Activated gamma-delta T cell (primary cell): ENCODE measurements at places on chromosomes 3 and 15.

- no peak for DNase-seq
These were observed 80.9 kb downstream of the DUT start for GRCh38 chr15:48411971-48412591.

DNA sequence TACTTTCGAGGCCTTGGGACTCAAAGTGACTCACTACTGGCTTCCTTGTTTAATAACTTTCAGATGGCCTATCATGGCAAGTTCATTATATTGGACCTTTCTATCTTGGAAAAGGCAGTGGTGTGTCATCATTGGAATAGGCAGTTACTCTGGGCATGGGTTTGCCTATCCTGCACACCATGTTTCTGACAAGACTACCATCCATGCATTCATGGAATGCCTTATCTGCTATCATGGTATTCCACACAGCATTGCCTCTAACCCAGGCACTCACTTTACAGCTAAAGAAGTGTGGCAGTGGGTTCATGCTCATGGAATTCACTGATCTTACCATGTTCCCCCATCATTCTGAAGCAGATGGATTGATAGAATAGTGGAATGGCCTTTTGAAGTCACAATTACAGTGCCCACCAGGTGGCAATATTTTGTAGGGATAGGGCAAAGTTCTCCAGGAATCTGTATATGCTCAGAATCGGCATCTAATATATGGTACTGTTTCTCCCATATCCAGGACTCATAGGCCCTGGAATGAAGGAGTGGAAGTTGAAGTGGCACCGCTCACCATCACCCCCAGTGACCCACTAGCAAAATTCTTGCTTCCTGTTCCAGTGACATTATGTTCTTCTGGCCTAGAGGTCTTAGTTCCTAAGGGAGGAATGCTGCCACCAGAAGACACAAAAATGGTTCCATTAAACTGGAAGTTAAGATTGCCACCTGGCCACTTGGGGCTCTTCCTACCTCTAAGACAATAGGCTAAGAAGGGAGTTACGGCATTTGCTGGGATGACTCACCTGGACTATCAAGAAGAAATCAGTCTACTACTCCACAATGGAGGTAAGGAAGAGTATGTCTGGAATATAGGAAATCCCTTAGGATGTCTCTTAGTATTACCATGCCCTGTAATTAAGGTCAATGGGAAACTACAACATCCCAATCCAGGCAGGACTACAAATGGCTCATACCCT lies 1161.4 kb downstream of the SI start:
- no peak for DNase-seq

GRCh38 chr3:65245133-65246063 lies 557.6 kb upstream of the ADAMTS9 start:
- no peak for DNase-seq

GRCh38 chr3:8567784-8568575 lies 66.4 kb downstream of the LMCD1 start:
- DNase-seq: no peak

- DNase-seq: no peak
These were observed 215.6 kb downstream of the WNT5A start for GRCh38 chr3:55271549-55271948.

- DNase-seq: no peak
These were observed 255.6 kb upstream of the ZNF717 start for GRCh38 chr3:76040946-76041345.

DNA sequence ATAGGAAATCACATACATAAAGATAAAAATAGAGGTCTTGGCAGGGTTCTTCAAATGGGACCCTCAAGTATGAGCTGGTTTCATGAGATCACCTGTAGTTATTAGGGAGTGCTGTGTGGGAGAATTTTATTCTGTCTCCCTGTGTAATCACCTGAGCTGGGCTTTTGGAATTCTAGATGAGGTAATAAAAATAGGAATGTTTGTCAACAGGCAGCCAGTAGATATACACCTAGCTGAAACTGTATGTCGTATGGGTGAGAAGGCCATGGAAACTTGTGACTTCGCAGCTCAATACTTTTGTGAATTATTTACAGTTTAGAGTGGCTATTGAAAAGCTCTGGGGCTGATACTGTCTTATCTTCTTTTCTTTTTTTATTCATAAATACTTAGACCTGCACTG lies 40.5 kb upstream of the PLCL2 start:
- DNase-seq: no peak

- DNase-seq: no peak
These were observed 98.3 kb upstream of the SPATA12 start for GRCh38 chr3:56962206-56962605.

DNA sequence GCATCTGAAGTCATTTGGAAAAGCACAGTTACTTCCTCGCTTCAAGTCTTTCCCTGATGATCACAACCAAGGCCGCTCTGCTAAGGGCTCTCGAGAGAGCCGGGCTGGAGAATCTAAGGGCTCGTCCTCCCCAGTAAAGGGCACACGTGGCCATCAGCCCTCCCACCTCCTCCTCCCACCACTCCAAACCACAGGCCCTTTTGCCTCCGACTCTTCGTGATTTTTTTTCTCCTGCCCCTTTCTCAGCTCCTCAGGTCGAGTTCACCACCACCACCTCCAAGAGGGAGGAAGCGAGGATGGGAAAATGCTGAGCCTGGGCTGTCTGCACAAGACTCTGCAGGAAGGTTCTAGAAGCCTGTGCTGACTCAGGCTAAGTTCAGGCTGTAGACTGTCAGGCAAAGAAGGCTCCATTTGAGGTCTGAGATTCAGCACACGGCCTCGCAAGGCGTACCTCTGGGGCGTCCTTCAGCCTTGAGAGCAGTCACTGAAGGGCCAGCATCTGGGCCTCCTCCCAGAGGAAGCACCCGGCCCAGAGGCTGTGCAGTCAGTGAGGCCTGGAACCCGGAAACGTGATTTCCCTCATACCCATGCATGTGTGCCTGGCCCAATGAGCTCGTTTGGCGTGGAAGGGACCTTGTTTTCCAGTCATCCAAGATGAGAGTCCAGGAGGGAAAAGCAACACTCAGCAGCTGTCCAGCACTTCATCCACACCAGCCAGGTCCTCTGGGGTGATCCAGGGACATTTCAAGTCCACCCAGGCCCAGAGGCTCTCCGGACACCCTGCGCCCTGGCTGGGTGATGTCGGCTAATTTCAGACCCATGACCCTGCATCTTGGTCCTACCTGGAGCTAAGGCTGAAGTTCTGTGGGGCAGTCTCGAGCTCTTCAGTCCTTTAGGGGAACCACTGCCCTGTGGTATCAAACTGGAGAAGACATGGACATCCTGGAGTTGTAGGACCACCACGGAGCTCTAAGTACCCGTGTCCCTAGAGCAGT lies 196.8 kb downstream of the XXYLT1 start:
- DNase-seq: no peak

GRCh38 chr15:41961001-41961518 lies 11.3 kb downstream of the EHD4 start:
- no peak for DNase-seq

- no peak for DNase-seq
These were observed 124.8 kb upstream of the LRIG1 start for GRCh38 chr3:66625505-66626216.

GRCh38 chr3:177574222-177574856 lies 377.1 kb upstream of the TBL1XR1 start:
- no peak for DNase-seq

DNA sequence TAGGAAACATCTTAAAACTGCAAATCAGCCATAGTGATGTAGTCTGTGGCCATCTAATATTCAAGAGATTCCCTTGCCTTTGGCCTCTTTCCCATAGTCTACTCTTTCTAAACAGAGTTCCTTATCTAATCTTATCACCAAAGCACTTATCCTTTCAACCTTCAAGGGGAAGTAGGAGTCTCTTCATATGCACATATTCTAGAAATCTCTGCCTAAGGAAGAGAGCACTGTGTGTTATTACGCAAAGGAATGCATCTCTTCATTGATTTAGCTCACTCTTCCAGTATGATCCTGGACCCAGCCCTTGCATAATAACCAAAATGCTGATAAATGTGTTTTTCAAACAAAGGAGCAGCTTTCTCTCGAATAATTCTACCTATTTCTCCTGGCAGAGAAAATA lies 253.7 kb upstream of the TPRG1 start:
- DNase-seq: no peak

GRCh38 chr3:109640146-109640652 lies 302.9 kb upstream of the DPPA4 start:
- DNase-seq: no peak

GRCh38 chr3:175477651-175478224 lies 618.6 kb downstream of the NAALADL2 start:
- no peak for DNase-seq

DNA sequence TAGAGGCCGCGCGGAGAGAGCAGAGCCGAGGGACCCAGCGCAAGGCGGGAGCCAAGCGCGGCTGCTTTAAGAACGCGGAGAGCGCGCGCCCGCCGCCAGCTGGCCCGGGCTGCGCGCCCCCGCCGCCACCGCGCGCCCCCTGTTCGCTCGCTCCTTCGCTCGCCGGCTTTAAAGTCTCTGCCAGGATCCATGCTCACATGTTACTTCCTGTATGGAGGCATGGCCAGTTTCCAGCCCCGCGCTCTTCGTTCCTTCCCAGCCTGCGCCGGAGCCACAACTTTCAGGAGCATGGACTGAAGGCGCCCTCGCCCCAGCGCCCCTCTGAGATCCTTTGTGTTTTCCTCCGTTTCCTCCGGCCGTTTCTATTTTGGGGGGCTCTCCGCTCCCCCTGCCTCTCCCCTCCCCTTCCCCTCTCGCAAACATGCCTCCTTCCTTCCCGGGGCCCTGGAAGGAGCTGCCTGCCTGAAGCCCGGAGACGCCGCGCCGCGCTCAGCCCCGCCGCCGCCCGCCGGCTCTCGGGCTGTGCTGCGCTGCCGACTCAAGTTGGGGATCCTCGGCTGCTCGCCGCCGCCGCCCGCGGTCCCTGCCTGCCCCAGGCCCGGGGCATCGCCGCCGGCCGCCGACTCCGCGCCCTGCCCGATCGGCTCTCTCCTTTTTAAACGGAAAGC lies at the start of gene PTPRG:
PTPRG (plus strand) TSS at position 198 of the 668 bp plus-strand sequence. CDS start 717 bp downstream, outside the sequence.
- DNase-seq: no peak

DNA sequence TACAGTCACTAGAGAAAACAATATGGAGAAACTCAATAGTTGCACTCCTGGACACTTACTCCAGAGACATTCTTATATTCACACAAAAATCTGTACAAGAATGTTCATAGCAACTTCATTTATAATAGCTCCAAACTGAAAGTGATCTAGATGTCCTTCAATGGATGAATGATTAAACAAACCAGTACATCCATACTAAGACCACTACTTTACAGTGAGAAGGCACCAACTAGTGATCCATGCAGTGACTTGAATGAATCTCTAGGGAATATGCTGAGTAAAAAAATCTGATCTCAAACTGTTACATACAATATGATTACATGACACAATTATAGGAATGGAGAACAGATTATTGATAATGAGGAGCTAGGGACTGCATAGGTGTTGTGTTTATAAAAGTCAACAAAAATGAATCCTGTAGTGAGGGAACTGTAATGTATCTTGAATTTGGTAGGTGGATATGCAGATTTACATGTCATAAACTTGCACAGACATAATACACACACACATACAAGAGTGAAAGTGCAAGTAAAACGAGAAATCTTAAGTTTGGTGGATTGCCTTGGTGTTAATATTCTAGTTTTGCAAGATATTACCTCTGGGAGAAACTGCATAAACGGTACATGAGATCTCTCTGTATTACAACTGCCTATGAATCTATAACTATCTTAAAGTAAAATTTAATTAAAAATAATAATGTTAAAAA lies 85.7 kb downstream of the SPATA16 start:
- no peak for DNase-seq

DNA sequence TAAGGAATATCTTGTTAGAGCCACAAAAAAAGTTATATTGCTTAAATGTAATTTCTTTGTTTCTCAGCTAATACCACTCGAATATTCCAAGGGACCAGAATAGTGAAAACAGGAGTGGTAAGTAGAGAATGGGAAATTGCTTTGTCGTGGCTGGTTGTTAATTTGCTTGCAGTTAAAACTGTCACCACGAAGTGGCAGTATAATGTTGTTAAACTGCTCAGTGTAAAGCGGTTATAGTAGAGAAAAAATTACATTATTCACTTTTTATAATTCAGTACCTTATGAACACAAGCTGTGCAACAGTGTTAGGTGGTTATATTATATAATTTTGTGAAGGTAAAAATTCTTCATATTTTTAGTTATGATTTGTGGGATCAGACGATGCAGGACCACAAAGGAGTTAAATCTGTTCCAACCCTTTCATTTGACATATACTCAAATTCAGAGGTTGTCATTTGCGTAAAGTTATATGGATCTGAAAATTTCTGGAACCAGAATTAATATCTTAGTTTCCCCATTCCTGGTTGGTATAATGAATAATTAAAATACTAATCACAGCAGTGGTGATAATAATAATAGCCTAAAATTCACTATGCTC lies 171.8 kb downstream of the FEZF2 start:
- no peak for DNase-seq

GRCh38 chr3:36647423-36647853 lies 116.9 kb downstream of the DCLK3 start:
- DNase-seq: no peak

DNA sequence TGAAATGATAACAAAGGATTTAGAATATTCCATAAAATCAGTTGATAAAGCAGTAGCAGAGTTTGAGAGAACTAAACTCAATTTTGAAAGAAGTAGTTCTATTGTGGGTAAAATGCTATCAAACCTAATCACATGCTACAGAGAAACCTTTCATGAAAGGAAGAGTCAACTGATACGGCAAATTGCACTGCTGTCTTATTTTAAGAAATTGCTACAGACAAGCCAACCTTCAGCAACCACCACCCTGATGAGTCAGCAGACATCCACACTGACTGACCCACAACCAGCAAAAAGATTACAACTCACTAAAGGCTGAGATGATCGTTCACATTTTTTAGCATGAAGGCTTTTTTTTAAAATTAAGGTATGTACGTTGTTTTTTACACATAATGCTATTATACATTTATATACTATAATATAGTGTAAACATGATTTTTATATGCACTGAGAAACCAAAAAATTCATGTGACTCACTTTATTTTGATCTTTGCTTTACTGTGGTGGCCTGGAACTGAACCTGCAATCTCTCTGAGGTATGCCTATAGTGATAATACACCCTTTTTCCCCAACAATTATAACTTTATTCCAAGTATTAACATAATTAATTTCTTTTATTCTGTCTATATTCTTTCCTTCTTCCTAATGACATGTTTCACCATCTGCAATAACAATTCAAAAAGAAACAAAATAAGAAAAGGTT lies 109.9 kb downstream of the TBC1D5 start:
- DNase-seq: no peak

DNA sequence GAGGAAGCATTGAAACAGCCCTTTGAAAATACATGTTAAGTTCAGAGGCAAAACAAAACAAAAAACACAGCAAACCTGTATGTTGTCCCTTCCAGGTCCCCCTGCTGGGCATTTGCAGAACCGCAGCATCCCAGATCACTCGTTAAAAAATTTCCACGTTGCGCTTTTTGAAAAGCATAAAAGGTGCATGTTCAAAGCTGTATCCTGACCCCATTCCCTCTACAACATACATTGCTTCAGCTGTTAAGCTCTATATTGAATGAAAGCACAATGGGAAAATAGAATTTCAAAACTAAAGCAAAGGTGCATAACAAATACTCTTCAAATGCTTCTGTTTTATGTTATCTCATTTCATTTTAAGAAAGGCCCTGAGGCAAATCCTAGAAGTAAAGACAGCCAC lies 328.3 kb downstream of the THSD4 start:
- no peak for DNase-seq
